ENCODE measurements at places on chromosomes 7 and 10. TPM values are rescaled to one million over a fixed set of nuclear protein-coding genes. Genes with fewer than 3 reads are reported as not detected.

DNA sequence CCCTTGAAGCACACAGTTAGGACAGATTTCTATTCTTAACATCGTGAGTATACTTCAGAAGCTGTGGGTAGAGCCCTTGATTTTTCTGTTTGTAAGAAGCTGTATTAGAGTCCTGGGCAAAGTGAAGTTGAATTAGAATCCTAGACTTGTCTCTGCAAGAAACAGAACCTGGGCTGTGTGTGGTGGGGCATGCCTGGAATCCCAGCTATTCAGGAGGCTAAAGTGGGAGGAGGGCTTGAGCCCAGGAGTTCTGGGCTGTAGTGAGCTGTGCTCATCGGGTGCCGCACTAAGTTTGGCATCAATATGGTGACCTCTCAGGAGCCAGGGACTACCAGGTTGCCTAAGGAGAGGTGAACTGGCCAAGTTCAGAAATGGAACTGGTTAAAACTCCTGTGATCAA lies 183.4 kb downstream of the GNAI1 start:
- DNase-seq: no peak

DNA sequence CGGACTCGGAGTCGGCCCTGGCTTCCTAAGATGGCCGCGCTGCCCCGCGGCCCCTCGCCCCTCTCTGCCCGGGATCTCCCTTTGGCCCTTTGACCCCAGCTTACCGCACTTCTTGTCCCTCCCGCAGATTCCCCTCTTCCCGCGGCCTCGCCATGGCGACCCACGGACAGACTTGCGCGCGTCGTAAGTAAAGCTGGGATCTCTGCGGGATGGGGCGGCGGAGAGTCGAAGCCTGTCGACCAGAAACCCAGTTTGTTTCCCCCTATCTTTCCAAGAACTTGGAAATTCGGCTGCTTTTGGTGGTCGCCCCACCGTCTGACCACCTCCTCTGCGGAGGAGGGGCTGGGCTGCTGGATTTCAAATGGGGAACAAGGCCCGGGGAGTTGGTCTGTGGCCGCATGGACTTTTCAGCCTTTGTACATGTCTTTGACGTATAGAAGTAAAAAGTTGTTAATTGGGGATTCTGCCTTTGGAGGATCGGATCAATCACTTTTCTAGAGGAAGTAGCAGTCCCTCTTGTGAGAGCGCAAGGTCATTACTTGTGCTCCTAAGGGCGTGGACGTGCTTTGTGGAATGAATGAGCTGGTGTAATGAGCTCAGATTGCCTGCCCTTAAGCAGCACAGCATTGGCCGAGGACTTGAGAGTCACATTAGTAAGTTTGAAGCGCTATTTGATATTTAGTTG lies 553 bp downstream of the VDAC2 start:
- DNase-seq: no peak

- no peak for DNase-seq
These were observed 121.6 kb downstream of the PRKAG2 start for GRCh38 chr7:151755131-151755801.

Gene ABCB8
- polyA plus RNA-seq: 22.2 TPM
